ENCODE measurements at places on chromosomes 3 and 15.

DNA sequence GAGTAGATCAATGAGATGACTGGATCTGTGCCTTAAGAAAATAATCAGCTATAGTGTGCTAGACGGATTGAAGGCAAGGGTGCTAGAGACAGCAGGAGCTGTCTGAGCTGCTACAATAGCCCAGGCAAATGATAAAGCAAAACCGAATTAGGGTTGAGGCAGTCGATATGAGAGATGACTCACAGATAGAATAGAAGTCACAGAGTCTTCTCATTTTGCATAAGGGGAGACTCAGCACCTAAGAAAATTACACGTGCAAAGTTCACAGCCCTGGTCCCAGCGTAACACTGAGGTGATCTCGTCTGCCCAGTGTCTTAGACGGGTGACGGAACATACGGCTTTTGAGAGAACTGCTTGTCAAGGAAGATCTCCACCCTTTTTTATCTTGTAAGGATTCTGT lies 11.6 kb downstream of the LPP start:
- DNase-seq: no peak

DNA sequence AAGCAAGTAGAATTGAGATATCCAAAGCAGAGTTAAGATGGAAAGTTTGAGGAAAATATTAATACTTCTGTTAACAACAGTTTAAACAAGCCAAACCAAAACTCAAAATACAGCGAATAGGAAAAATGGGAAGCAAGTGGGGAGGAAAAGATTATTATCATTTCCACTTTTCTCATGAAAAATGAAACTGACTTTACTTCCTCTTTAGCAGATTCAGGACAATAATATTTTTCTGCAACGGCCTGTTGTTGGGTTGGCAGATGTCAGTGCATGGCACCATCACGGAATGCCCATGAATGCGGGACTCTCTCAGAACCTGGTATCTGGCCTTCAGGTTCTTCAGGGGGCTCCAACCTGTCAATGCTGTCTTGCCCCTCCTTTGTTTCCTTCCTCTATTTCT lies 11.1 kb downstream of the ANKUB1 start:
- no peak for DNase-seq

- no peak for DNase-seq
Measured at GRCh38 chr3:99634881-99635280, 3.5 kb upstream of the COL8A1 start.

DNA sequence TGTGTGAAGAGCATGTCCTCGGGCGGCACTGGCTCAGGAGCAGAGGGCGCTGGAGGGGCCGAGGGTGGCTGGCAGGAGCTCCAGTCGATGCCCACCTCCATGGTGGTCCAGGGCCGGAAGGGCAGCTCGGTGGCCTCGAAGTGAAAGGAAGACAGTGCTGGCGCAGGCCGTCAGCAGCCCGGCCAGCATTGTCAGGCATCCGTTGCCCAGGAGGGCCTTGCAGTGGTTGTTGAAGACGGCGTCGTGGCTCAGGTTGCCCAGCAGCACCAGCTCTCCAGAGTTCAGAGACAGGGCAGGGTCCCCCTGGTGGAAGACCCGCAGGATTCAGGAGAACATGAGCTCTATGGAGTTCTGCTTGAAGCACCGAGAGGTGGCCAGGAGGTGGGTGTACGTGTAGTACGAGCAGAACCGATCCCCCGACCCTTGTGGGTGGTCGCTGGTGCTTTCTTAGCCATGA lies 16.5 kb upstream of the SIAH2 start:
- no peak for DNase-seq

GRCh38 chr3:142120707-142121106 lies 28.6 kb downstream of the TFDP2 start:
- no peak for DNase-seq

DNA sequence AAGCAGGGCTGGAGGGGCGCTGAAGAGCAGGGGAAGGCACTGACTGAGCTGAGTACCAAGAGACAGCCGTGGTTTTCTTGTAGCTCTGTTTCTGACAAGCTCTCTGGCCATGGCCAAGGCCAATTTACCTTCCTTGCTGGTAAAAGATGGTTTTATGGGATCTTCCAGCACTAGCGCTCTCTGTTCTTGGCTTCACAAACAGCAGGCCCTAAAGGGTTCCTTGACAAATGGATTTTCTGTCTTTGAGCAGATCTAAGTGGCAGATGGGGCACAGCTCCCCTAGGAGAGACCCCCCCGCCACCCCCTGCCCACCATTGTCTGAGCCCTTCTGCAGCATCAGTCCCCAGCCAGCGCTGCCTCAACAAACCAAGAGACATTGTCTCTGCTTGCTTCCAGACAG lies 66.6 kb downstream of the GAP43 start:
- no peak for DNase-seq

DNA sequence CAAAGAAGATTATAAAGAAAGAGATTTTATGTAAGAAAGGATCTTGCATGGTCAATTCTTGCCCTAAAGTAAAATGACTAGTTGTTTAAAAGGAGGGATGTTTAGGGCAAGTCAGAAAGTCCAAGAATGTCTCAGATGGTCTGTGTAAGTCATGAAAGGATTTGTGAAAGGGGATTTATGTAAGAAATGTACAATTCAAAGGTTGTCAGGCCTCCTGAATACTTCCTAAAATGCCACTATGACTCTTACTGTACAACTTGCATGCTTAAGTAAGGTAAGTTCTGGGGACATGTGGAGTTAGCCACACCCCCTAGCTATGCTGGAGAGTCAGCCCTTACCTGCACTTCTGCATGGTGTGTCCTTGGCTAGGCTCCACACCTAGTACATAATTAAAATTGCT lies 328.9 kb upstream of the TGFBR2 start:
- DNase-seq: no peak

GRCh38 chr3:173838644-173839043 lies 441.1 kb downstream of the NLGN1 start:
- no peak for DNase-seq

- DNase-seq: no peak
Measured at GRCh38 chr3:160136421-160136820, 88.8 kb upstream of the C3orf80 start.

DNA sequence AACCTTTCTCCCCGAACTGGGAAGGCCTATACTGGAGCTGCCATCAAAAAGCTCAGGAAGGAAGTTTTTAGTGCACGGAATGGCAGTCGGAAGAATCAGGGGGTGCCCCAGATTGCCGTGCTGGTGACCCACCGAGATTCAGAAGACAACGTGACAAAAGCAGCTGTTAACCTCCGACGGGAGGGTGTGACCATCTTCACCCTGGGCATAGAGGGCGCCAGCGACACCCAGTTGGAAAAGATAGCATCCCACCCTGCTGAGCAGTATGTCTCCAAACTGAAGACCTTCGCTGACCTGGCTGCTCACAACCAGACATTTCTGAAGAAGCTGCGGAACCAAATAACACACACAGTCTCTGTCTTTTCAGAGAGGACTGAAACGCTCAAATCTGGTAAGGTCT lies 48.2 kb downstream of the COL6A6 start:
- DNase-seq: no peak

DNA sequence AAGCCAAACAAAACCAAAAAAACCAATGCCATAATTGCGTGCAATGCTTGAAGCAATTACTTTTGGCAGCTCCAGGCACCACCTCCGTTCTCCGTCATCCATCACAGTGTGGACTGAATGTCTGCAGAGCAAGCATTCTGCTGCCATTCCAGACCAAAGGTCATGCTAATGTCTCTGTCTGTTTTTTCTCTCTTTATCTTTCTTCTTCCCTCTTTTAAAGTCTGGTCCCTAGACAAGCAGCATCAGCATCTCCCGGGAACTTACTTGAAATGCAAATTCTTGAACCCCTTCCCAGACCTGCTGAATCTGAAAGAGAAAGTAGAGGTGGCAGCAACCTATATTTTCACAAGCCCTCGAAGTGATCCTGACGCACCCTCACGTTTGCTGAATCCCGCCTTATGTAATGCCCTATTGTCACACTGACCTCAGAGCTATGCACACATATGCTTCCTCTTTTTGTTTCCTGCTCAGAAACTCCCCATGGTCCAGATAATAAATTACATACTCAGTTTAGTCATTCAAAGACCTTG lies 297.3 kb upstream of the PROK2 start:
- DNase-seq: peak; percentile 77
